CD4-positive, alpha-beta T cell treated with Interleukin-15 for 4 hours (primary cell): ENCODE measurements at places on chromosomes 13 and 19.

GRCh38 chr19:28305513-28305912 is 907.4 kb downstream of the UQCRFS1 start:
- no peak for DNase-seq

DNA sequence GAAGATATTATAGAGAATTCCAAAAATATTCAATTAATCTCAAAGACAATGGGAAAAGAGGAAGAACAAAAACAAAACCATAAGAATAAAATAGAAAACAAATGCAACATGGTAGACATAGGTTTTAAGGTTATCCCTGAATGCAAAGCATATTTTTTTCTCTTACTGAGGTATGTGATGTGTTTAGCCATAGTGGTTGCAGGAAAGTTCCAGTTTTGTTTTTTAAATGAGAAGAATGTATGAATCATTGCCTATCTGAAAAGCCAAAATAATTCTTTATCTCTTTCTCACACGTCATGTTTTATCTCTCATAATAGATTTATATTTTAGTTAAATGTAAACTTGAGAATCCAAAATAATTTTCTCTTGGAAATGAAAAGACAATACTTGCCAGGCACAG is 2591.7 kb upstream of the PCDH20 start:
- no peak for DNase-seq

GRCh38 chr13:80244574-80244973 is 96.4 kb downstream of the SPRY2 start:
- no peak for DNase-seq

GRCh38 chr13:24203811-24204210 is 43.3 kb downstream of the SPATA13 start:
- DNase-seq: peak; percentile 24

GRCh38 chr19:45040059-45040771 is 1.4 kb downstream of the CLASRP start:
- DNase-seq: no peak

- DNase-seq: no peak
Measured at GRCh38 chr13:77523834-77524728, 11.4 kb upstream of the SCEL start.

GRCh38 chr13:34144142-34144541 is 326.2 kb downstream of the RFC3 start:
- no peak for DNase-seq

DNA sequence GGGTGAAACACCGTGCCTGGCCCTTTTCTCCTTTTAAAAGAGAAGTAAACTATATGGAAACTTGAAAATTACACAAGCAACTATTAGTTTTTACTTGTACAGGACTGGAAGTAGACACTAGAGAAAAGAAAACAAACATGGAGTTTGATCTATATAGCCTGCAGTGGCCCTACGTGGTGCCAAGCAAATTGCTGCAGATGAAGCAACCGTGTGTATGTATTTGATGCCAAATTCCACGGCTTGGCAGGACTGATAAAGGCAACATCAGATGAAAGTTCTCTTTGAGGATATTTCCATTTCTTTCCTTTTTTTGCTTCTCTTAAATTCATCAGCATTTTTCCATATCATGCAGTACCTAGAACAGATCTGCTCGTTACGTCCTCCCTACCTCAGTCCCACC is 49.8 kb downstream of the ATP8A2 start:
- no peak for DNase-seq

GRCh38 chr19:3135961-3136683 is at the start of gene GNA15:
GNA15 (plus strand) TSS chr19:3136033; CDS start chr19:3136451, 418 bp downstream.
- peak; percentile 32 for DNase-seq

GRCh38 chr19:46646402-46646801 is 10.4 kb upstream of the GNG8 start:
- no peak for DNase-seq

DNA sequence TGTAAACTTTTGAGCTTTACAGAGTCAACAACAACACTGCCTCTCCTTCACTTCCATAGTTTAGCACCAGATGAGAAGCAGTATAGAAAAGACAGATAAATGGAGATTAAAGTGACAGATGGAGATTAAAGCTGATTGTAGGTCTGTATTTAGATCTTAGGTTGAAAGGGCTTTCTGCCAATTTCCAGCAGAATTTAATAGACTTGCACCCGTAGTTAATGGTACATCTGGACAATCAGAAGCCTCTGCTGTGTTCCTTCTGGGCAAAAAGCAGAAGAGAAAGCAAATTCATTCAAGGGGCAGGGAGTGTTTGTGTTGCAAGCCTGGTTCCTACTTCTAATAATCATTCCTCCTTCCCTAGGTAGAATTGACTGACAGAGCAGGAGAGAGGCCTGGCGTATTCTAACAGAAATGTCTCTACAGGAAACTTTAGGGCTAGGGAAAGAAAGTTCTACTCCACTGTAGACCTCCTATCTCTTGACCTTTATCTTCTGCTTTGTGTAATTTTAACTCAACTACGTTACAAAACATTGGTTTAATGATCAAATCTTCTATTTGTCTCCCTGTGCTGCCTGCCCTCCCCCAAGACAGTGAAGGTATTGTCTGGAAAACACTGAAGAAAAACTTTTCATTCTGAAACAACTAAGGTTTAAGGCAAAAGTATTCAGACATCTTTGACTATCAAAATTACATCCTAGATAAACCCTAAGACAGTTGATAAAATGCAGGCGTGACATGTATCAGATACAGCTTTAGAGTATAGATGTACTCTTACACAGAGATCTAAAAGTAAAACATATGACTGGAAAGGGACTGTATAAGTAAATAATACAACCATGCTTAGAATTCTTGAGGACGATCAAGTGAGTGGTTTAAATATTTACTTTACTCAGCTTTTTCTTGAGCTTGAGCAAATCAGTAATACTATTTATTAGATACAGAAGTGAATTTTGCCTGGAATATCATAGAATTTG is 44.4 kb downstream of the GPC6 start:
- no peak for DNase-seq

DNA sequence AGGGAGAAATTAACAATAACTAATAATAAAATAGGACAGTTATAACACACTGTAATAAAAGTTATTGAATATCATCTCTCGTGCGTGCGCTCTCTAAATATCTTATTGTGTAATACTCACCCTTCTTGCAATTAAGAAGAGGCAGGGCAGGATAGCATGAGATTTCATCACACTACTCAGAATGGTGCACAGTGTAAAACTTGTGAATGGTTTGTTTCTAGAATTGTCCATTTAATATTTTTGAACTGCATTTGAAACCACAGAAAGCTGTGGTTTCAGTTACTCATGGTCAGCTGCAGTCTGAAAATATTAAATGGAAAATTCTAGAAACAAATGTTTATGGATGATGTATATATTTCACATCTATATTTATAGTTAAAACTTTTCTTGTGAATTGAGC is 161.1 kb downstream of the DCT start:
- no peak for DNase-seq

- no peak for DNase-seq
Measured at GRCh38 chr13:66506979-66507378, 723.2 kb downstream of the PCDH9 start.

DNA sequence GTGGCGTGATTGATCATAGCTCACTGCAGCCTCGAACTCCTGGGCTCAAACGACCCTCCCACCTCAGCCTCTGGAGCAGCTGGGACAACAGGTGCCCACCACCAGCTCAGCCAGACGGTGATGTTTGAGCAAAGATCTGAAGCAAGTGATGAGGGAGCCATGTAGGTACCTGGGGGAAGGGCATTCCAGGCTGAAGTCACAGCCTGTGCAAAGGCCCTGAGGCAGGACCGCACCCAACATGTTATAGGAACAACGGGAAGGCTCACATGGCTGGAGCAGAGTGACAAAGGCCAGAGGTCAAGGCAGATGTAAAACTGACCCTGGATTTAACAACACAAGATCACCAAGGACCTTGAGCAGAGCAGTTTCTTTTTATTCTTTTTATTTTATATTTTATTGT is 14.8 kb downstream of the FEM1A start:
- no peak for DNase-seq

- no peak for DNase-seq
Measured at GRCh38 chr13:50919277-50919676, 9.7 kb downstream of the RNASEH2B start.

GRCh38 chr13:75494491-75494890 is 12.5 kb upstream of the TBC1D4 start:
- no peak for DNase-seq

GRCh38 chr13:52118595-52118994 is 10.3 kb downstream of the NEK5 start:
- DNase-seq: no peak
